ENCODE measurements at places on chromosomes 5 and 9. TPM values are rescaled to one million over a fixed set of nuclear protein-coding genes. Genes with fewer than 3 reads are reported as not detected.

DNA sequence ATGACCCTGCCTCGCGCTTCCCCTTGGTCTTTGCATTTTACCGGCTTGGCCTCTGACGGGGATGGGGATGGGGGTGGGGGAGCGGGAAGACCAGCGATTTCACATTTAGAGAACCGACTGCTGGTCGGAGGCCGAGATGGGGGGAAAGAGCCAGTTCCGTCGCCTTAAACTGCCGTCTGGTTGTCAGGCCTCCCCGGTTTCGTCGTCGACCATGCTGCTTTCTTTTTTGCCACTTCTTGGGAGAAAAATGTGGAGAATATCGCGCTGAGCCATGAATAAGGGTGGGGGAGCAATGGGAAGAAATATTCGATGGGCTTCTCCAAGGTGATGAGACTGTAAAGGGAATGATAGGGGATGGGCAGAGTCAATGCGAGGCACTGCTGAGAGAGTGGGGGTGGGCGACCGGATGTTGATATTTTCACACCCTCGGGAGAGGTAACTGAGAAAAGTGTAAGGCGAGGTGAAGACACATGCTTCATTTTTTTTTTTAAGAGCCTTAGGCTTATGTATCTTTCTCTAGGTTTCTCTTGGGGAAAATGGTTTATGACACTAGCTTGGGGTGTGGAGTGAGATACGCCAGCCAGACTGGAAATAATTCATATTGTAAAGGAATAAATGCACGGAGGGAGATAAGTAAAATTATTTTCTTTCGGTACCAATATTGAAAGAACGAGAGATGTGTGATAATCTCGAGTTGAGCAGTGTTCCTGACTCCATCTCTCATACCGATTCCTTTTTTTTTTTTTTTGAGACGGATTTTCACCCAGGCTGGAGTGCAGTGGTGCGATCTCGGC lies 1.1 kb downstream of the KIF2A start:
- peak; percentile 50 for DNase-seq

- DNase-seq: no peak
These were observed 74.7 kb downstream of the TMEM161B start for GRCh38 chr5:88193896-88194295.

The OGN gene
- total RNA-seq: 0.33 TPM

DNA sequence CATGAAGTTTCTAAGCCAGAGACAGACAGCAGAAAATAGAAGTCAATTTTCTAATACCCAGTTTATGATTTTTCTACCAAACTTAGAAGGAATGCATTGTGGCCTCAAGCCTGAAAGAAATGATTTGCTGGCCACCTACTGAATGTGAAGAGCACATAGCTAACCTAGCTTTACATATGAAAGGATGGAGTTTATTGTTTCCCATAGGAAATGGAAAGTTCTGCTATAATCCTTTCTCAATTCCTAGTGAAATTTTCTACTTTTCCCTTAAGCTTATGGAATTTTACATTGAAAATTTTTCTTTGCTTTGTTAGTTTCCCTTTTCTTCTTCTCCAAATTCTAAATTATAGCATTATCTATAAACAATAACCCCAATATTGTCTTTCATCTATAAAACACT lies 110.1 kb downstream of the TMEM167A start:
- DNase-seq: no peak

GRCh38 chr9:133654736-133655657 lies 18.8 kb downstream of the DBH start:
- no peak for DNase-seq

Data from MG63 (cell line).